ENCODE measurements at places on chromosomes 5 and 9.

GRCh38 chr5:7047511-7048261, 334.5 kb downstream of the TENT4A start:
- DNase-seq = no peak

DNA sequence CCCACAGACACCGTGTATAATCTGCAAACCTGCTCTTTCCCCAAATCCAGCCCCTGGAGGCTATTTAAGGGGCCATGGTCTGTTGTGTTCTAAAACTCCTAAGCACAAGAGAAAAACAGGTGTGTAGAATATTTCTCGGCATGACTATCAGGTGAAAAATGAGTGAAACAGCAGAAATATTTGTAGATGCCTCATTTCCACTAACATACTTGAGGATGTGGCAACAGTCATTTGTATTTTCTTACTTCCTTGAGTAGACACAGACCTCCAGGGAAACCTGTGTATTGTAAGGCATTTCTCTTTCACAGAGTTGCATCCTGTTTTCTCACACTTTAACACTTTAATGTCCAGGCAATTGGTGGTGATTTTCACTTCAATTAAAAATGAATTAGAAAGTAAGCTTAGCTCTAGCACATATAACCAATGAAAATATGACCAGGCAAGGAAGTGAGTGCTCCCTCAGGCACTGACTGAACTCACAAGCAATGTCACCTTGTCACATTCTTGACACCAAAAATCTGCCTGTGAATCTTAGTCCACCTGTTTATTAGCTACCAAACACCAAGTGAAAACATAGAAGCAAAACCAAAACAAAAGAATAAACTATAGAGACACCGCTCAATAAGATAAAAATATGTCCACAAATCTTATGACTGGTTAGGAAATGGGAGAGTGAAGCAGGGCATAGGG, 64.4 kb downstream of the DIRAS2 start:
- DNase-seq = no peak

- DNase-seq = no peak
Measured at GRCh38 chr5:180324601-180324950, 28.6 kb downstream of the GFPT2 start.

GRCh38 chr5:65721720-65722574, at the start of the genes NLN and SGTB:
NLN (plus strand) TSS chr5:65722205; CDS start chr5:65722374, 169 bp downstream.
SGTB (minus strand) TSS chr5:65722109; CDS start chr5:65720807, 1,302 bp downstream.
- peak; percentile 80 for DNase-seq

GRCh38 chr5:108884736-108885135, 137.0 kb downstream of the FER start:
- no peak for DNase-seq

GRCh38 chr5:103522586-103522985, 40.0 kb downstream of the NUDT12 start:
- DNase-seq = no peak
